ENCODE measurements at places on chromosomes 5 and 9.
A peak's percentile ranks its signal among the peaks of the same experiment; 100 is the strongest.

GRCh38 chr5:146516151-146516475, at the start of gene GPR151:
Gene GPR151 (minus strand): TSS chr5:146516190. CDS start chr5:146516113, 77 bp downstream.
- DNase-seq = no peak

DNA sequence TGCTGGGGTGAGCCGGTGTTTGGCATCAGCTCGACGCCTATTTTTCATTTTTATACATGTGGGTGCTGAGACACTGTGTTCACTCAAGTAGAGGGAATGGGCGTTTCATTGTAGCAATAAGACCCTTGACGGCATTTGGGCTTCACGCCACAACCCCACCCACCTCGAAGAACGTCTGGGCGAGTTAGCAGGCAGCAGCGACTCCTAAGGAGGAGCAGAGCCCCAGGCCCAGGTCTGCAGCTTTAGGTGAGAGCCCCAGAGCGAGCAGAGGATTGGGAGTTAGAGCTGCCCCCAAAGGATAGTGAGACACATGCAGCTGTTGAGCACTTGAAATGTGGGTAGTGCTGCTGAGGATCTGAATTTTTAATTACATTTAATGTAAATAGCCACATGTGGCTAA, 1.6 kb upstream of the ZFP62 start:
- DNase-seq = no peak

DNA sequence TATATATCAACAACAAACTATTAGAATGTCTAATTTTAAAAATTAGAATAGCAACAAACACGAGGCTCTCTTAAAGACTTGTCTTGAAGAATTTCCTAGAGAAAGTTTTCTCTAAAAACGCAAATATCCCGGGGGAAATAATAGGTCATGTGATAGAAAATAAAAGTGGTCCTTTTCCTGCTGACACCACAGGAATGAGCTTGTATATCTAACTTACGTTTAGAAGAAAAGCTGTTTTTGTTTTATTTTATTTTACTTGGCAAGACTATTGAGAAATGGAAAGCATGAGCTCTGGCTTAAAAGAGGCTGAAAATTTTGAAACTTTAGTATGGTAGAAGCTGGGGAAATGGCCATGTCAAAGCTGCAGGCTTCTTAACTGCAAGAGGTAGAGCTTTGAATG, 465.0 kb downstream of the AGTPBP1 start:
- no peak for DNase-seq

DNA sequence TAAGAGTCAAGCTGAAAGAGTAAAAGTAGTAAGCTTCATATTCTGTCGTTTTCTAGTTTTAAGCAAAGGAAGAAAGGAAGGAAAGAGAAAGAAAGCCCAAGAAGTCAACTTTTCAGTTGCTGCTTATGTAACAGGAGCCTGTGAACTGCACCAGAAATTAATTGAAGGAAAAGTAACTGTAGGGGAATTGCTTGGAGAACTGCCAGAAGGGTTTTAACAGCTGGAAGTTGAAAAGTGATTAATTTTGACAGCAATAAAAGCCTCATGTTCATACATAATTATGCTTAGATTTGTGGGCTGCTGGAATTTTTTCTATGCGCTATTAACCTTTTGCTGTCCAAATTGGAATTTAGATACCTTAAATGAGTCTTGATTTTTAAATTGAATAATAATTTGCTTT, 255.7 kb downstream of the ENC1 start:
- no peak for DNase-seq

DNA sequence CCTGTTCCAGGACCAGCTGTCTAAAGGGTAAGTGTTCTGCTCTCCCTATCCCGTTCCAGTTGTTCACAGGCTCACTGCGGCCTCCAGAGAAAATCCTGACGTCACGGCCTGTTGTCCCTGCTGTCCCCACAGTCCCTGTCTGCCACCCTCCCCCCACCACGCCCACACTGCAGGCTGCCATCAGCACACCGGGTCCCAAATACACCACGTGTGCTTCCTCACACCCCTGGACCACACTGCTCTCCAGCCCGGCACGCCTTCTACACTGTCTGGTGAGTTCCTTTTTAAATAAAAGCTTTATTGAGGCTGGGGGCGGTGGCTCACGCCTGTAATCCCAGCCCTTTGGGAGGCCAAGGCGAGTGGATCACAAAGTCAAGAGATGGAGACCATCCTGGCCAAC, 88.3 kb upstream of the RUFY1 start:
- no peak for DNase-seq

GRCh38 chr5:119476341-119476740, 24.0 kb downstream of the HSD17B4 start:
- DNase-seq = no peak

DNA sequence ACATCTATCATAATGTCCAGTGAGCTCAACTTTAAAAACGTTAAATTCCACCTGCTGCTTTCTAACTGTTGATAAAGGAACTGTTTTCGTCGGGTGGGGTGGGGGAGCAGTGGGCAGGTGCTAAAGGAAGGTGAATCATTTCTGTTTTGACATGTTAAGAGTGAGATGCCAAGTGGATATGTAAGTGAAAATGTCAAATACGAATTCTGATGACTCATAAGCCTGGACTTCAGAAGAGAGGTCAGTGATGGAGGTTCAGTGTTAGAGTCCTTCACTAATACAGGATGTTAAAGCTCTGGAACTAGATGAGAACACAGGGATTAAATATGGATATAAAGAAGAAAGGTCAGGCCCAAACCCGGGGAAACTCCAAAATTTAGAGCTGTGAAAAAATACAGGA, 617.9 kb upstream of the CTNND2 start:
- DNase-seq = no peak

- DNase-seq = no peak
Measured at GRCh38 chr9:98894171-98894570, 49.5 kb upstream of the COL15A1 start.

DNA sequence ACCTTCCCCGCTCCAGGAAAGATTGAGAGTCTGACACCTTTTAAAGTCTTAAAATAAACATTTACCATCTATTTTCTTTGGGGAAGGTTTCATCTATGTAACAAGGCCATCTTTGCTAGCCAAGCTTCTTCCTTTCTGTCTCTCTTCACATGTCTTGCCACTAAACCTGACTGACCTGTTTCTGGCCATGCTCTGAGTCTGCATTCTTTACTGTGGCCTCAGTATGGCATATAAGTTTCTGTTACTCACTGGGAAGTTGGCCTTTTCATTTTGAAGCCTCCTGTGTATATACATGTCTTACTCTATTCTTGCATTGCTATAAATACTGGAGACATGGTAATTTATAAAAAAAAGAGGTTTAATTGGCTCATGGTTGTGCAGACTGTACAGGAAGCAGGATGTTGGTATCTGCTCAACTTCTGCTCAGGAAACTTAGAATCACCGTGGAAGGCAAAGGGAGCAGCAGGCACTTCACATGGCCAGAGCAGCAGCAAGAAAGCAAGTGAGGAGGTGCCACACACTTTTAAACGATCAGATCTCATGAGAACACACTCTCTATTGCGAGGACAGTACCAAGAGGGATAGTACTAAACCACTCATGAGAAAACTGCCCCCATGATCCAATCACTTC, 48.1 kb downstream of the KCNV2 start:
- no peak for DNase-seq

- DNase-seq = no peak
Measured at GRCh38 chr5:40485021-40485998, 194.4 kb upstream of the PTGER4 start.

DNA sequence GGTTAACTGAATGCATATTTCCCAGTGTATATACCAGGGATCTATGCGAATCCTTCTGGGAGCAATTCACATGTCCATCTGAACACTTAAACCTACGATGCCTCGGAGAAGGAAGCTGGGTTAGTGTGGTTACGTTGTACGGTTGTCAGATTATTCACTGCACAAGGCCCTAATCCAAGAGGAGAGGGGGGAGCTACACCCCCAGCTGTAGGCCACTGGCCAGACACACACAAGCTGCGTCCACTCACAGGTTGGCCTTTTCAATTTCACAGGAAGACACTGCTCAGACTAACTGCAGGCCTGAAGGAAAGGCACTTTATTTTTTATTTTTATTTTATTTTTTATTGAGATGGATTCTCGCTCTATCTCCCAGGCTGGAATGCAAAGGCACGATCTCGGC, 184.5 kb upstream of the GNA14 start:
- DNase-seq = no peak

GRCh38 chr9:91211414-91211813, 150.3 kb downstream of the AUH start:
- no peak for DNase-seq

DNA sequence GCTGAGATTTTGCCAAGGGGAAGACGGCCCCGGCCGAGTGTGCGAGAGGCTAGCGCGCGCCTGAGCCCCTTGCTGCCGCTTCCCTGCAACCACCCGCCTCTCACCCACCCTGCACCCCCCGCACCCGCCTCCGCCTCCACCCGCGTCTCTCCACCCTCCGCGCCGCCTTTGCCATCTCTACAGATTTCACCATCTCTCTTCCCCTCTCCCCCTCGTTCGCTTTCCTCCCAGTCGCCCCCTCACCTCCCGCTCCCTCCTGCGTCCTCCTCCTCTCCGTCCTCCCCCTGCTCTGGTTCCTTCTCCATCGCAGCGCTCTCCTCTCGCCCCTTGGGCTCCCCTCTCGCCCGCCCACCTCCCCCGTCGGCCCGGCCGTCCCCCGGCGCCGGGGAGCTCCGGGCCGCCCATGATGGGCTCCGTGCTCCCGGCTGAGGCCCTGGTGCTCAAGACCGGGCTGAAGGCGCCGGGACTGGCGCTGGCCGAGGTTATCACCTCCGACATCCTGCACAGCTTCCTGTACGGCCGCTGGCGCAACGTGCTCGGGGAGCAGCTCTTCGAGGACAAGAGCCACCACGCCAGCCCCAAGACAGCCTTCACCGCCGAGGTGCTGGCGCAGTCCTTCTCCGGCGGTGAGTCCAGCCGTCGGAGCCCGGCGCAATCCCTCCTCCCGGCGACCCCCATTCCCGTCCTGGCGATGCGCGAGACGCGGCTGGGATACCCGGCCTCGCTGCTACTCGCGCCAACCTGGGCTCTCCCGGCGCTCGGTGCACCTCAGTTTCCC, at the start of gene PRDM12:
PRDM12 (plus strand) TSS at position 344 of the 778 bp plus-strand sequence; CDS start at position 404, 60 bp downstream.
- no peak for DNase-seq

- peak; percentile 23 for DNase-seq
Measured at GRCh38 chr5:32443145-32443540, 1.4 kb downstream of the ZFR start.

GRCh38 chr5:31585166-31585894, 53.2 kb downstream of the C5orf22 start:
- DNase-seq = no peak

- no peak for DNase-seq
Measured at GRCh38 chr9:36948051-36948450, 86.0 kb downstream of the PAX5 start.

DNA sequence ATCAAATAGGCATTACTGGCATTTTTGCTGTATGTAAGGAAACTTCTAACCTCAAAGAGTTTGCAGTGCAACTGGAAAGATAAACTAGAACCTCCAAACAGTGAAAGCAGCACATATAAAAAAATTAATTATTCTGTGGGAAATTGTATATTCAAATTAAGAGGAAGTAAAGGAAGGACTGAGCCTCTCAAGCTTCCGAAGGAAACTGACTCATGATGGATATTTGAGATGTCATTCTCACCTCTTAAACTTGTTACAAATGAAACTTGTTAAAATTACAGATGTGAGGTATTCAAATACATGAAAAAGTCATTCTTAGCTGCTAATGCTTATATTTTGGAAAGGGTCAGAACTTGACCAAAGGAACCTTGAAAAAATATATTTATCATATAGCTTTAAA, 538.7 kb downstream of the PDE4D start:
- DNase-seq = no peak

DNA sequence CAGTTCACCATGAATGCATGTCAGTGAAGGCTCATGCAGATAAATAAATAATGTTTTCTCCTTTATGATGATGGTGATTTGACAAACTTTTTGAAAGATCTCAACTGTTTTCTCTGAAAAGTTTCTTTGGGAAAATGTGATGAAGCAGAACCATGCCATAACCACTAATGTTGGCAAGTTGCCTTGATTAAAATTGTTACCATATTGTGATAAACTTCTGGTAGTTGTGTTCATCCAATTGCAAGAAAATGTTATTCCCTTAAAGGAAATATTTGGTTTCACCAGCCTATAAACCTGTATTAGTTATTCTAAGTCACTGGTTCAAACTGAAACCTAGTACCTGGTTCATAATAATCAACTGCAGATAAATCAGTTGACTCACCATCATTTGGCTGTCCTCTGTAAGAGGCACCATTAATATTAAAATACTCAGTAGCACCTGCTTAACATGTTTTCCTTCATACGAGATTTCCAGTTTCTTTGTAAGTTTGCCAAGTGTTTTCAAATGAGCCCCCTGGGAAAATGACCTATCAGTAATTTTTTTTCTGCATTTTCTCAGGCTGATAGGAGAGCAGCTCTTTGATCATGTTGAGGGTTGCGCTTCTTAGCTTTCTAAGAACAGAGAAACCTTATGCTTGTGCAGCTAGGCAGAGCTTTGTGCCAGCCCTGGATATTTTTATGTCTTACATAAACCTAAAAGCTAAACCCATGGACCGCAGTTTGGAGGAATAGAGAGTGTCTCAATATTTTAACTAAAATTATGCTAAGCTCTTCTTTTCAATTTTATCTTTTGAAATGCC, 88.0 kb downstream of the LURAP1L start:
- no peak for DNase-seq

DNA sequence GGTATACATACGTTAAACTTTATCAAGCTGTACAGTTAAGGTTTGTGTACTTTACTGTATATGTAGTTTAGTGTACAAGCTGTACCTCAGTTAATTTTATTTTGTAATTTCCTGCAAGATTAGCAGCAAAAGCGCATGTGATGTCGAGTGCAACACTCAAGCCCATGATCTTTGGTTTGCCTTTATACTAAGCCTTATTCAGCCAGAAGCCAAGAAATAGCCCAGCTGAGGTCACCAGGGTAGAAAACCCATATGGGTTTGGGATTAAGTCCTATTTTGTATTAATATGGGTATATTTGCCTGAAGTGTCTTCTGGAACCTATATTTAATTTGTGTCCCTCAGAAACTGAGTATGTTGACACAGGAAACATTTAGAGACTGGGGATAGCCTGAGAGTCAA, 59.3 kb downstream of the ZFAND5 start:
- DNase-seq = no peak
